AG09309 (cell line): ENCODE measurements at places on chromosomes 11 and 22.

DNA sequence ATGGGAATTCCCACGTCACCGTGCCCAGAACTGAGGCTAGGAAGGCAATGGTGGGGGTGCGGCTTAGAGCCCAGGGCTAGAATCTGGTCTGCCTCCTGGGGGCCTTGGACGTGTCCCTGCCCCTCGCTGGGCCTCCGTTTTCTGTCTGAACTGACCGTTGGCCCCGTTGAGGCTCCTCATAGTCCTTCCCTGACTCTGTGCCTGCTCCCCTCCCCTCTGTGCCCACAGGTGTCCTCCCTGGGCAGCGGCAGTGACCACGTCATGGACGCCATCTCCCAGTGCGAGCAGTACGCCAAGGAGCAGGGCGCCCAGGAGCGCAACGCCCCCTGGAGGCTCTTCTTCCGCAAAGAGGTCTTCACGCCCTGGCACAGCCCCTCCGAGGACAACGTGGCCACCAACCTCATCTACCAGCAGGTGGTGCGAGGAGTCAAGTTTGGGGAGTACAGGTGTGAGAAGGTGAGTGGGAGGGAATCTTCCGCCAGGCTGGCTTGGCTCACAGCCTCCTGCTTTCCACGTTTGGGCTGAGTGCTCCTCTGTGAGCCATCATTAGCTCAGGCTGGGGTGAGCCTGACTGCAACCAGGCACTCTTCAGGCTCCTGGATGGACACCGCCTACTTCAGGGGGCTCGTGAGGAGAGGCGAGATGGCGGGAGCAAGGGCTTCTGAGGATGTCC, 63.9 kb downstream of the MYO7A start:
- no peak for DNase-seq

GRCh38 chr22:31272522-31273446, 19.5 kb downstream of the PIK3IP1 start:
- no peak for DNase-seq

GRCh38 chr11:79226126-79226525, 214.7 kb downstream of the TENM4 start:
- no peak for DNase-seq

DNA sequence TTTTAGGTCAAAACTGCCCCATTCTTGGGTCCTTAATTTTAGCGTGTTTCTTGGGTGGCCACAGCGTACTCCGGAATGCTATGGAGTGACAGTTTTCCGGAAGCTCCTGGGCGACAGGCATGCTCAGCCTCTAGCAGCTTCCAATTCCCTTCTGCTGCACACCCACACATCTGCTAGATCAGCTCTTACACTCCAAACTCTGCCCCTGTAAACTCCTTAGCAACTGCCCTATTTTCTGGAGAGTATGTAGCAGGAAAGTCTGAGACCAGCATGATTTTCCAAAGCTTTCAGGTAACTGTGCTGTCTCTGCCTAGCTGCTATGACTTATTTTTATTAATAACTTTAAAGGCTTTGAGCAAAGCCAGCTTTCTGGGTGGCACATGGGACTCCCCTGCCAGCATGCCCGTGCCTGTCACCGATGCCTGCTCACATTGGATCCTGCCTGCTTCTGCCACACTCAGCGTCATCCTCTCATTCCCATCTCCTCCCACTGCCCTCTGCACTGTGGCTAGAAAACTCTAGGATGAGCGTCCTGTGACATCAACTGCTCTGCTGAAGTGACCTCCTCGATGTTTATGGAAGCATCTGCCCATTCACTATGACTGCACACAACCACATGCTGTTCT, 17.3 kb downstream of the TOLLIP start:
- DNase-seq, result no peak

- no peak for DNase-seq
Observed at GRCh38 chr11:124863826-124864165, 1.4 kb upstream of the ROBO3 start.

DNA sequence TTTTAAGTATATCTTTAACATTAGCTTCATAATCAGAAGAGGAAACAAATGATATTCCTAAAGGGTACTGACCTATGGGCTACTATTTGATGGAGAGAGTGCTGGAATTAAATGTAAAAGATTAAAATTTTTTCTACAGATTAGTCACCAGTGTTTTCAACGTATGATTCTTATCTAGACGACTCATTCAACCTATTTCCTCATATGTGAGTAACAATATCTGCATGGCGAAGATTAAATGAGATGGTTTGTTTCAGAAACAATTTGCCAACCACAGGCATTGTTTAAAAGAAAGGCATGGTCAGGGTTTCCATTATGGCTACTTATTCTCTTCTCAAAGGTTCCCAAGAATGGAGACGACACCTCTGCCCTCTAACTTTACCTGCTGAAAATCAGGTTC, 20.4 kb downstream of the OR56B4 start:
- DNase-seq, result no peak

GRCh38 chr22:32309585-32310251, 47.9 kb upstream of the RFPL3 start:
- no peak for DNase-seq

DNA sequence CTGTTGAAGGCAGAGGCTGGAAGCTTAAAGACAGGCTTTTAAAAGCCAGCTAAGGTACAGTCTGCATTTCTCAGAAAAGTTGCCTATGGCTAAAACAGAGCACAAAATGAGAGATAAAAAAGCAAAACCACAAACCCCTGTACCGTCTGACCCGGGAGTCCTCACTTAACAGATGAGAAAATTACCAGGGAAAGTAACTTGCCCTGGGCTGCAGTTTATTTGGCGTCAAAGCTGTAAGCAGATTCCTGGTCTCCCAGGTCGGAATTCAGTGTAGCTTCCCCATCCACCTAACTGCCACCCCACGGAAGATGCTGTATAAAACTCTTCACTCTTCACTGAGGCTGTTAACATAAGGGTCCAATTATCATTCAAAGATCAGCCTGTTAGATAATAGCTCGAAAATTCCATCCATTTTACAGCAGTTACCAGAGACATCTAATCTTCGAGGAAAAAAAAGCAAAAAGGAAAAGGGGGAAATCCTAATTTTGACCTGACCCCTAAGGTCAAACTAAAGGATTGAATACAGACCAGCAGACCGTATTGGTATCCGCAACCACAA, 1.5 kb downstream of the TCF20 start:
- no peak for DNase-seq
